LHCN-M2 (cell line): ENCODE measurements at places on chromosomes 3 and 15. TPM values are rescaled to one million over a fixed set of nuclear protein-coding genes. Genes with fewer than 3 reads are reported as not detected.

CYP1A2 gene
- total RNA-seq: not detected in 2 replicates

POPDC2 gene
- total RNA-seq: 1.1 TPM in 1 of 2 replicates, not detected in the other

PHC3 gene
- total RNA-seq: 22.3 and 25.3 TPM in 2 replicates

TMC3 gene
- not detected in 2 replicates for total RNA-seq

MRAS gene
- 40.8 and 58.8 TPM in 2 replicates for total RNA-seq

- DNase-seq: no peak
These were observed 27.4 kb downstream of the CFAP100 start for GRCh38 chr3:126422121-126422520.

DNA sequence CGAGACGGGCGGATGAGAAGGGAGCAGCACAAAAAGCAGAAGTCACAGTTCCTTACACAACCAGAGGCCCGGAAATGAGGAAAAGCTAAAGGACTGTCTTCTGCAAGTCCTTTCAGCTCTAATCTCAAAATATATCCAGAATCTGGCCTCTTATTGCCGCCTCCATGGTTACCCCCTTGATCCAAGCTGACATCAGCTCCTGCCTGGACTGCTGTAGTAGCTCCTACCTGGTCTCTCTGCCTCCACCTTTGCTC lies 324.0 kb upstream of the ROPN1 start:
- DNase-seq: no peak

- DNase-seq: no peak
These were observed 87.7 kb upstream of the RASGRP1 start for GRCh38 chr15:38652183-38652794.
